GM23338 (cell line): ENCODE measurements at places on chromosomes 5 and 9. TPM values are rescaled to one million over a fixed set of nuclear protein-coding genes. Genes with fewer than 3 reads are reported as not detected.

- H3K4me1 ChIP-seq, result no peaks in the 10 kb centered on the region
- DNase-seq, result peak; percentile 11
- no peaks in the 10 kb centered on the region for H3K27me3 ChIP-seq
- no peaks in the 10 kb centered on the region; the same call in 1 of the 2 replicates for H3K36me3 ChIP-seq
- H3K27ac ChIP-seq, result no peak overlapping the region
Measured at GRCh38 chr5:73901043-73901442, 275.0 kb downstream of the ARHGEF28 start.

GRCh38 chr9:78351816-78352215 is 54.9 kb downstream of the PSAT1 start:
- H3K36me3 ChIP-seq, result no peaks in the 10 kb centered on the region
- DNase-seq, result no peak
- H3K4me3 ChIP-seq, result no peak overlapping the region

GRCh38 chr9:3498691-3499090 is 27.1 kb downstream of the RFX3 start:
- H3K27ac ChIP-seq, result no peak overlapping the region
- H3K36me3 ChIP-seq, result no peaks in the 10 kb centered on the region
- H3K4me1 ChIP-seq, result peaks cover 20% of the 10 kb centered on the region
- H3K27me3 ChIP-seq, result no peaks in the 10 kb centered on the region

Gene ANAPC2
- total RNA-seq, result 41.5 and 42.9 TPM in 2 replicates

DNA sequence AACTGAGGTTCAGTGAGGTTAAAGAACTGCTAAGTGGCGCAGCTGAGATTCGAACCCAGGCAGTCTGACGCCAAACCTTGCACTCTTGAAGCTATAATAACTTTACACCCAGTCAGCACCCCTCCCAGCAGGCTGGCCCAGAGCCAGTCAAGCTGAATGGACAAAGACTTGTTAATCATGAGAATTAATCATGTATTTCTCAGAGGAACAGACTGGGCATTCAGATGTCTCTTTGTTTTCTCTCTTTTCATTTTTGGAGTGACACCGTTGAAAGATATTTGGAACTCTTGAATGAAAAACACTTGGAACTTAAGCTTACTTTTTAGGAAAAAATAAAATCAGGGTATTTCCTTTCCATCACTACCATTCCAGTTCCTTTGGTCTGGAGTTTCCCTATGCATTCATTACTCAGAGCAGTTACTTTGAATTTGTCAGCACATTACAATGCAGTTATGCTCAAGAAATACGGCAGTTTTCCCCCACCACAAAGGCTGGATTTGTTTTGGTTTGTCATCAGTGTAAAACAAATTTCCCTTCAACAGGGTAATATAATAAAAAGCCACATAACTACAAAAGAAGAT is 22.6 kb upstream of the MAMDC2 start:
- no peak overlapping the region for H3K4me3 ChIP-seq
- H3K36me3 ChIP-seq, result no peaks in the 10 kb centered on the region

- H3K36me3 ChIP-seq, result no peaks in the 10 kb centered on the region
- peak overlapping the region; percentile 13; the same call in 1 of the 2 replicates for H3K27ac ChIP-seq
- H3K27me3 ChIP-seq, result no peaks in the 10 kb centered on the region
- no peak overlapping the region for H3K4me3 ChIP-seq
- DNase-seq, result no peak
- peaks cover 20% of the 10 kb centered on the region for H3K4me1 ChIP-seq
Measured at GRCh38 chr5:108637134-108637533, 110.6 kb upstream of the FER start.

Gene PDE6A
- not detected in 2 replicates for total RNA-seq

DNA sequence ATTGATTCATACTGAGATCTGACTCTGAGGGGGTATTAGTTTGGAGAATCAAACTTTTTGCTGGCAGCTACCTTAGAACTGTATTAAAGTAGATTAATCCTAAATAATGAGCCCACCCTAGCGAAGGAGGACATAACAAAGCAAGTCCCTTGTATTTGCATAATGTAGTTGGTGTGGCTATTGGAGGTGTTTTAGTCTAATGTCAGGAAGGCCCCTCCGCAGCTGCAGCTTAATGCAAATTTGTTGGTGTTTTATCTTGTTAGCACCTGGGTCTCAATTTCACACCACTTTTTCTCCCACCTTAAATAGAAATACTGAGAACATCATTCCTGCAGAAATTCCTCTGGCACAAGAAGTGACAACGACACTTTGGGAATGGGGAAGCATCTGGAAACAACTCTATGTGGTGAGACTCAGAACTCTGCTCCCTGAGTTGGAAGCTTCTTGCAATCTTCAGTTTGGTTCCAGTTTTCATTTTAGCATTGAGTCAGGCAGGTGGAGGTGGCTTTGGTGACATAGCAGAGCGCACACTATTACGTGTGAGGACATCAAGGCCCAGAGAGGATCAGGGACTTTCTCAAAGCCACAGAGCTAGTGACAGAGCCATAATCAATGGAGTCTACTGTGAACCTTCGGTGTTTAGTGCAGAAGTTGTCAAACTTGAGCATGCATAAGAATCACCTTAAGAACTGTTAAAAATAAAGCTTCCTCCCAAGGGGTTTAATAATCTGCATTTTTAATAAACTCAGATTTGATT is 33.9 kb downstream of the DOCK2 start:
- H3K27me3 ChIP-seq, result no peaks in the 10 kb centered on the region
- H3K4me3 ChIP-seq, result no peak overlapping the region
- DNase-seq, result no peak
- no peaks in the 10 kb centered on the region for H3K36me3 ChIP-seq

Gene TMC1
- total RNA-seq, result 0.54 and 1.2 TPM in 2 replicates

- H3K36me3 ChIP-seq, result no peaks in the 10 kb centered on the region
- peaks cover 11% of the 10 kb centered on the region for H3K4me1 ChIP-seq
- H3K27ac ChIP-seq, result no peak overlapping the region
- DNase-seq, result no peak
Measured at GRCh38 chr9:121194730-121195129, 6.9 kb downstream of the RAB14 start.

DNA sequence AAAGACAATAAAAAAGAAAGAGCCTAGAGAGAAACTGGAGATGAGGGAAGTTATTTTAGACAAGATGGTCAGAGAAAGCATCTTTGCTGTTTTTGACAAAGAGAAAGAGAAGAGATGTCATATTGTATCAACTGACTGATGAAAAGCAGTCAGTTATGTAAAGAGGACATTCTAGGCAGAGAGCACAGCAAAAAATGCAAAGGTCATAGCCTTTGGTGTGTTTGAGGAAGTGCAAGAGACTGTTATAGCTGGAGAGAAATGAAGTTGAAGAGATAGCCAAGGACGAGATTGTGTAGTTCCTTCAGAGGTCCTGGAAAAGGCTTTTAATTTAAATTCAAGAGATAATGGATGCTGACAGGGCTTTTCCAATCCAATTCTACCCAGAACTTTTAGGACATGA is 342.4 kb downstream of the RASEF start:
- H3K27me3 ChIP-seq, result no peaks in the 10 kb centered on the region
- no peak overlapping the region for H3K27ac ChIP-seq
- H3K36me3 ChIP-seq, result no peaks in the 10 kb centered on the region
- 0 out of 2 replicates have a peak, but pooled peaks cover 8% of the 10 kb centered on the region for H3K4me1 ChIP-seq
- H3K4me3 ChIP-seq, result no peak overlapping the region

Gene SPINK4
- total RNA-seq, result not detected in 2 replicates

GRCh38 chr5:36312953-36313672 is 11.4 kb upstream of the RANBP3L start:
- no peak for DNase-seq
- no peaks in the 10 kb centered on the region for H3K27me3 ChIP-seq
- no peak overlapping the region for H3K27ac ChIP-seq
- no peaks in the 10 kb centered on the region for H3K36me3 ChIP-seq

DNA sequence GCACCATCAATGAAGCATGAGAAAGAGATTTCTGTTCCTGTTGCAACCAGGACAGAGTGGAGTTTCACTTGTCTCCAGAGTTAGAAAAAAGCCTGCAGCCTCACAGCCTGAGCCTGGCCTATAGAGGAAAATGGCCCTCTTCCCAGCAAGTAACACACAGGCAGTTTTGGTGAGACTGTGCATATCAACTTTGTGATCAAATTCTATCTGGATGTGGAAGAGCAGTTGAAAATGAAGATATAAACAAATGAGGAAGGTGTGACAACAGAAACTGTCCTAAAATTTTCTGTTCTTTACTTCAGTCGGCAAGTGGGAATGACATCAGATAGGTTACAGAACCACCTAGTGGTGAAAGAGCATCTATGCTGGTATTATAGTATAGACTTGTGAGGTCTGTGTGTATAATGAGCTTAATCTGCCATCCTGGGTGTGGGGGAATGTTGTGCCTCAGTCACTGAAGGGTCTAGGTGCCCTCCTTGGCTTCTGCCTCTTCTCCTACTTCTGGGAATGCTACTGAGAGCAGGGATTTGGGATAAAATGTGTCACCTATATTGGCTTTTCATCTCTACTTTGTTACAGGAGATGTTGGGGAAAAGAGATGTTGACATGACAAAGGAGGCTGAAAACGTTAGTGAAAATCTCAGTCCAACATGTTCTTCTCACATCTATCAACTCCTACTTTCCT is 28.2 kb downstream of the YIPF5 start:
- no peaks in the 10 kb centered on the region for H3K36me3 ChIP-seq
- no peaks in the 10 kb centered on the region for H3K27me3 ChIP-seq
- DNase-seq, result peak; percentile 77

GRCh38 chr9:112754578-112754977 is 4.0 kb downstream of the SNX30 start:
- no peak overlapping the region for H3K27ac ChIP-seq
- H3K4me1 ChIP-seq, result peaks cover 8% of the 10 kb centered on the region
- peaks cover 9% of the 10 kb centered on the region for H3K27me3 ChIP-seq
- no peaks in the 10 kb centered on the region for H3K36me3 ChIP-seq
- no peak for DNase-seq

GRCh38 chr5:135568246-135568645 is 10.5 kb downstream of the CXCL14 start:
- H3K27ac ChIP-seq, result no peak overlapping the region
- 0 out of 2 replicates have a peak, but pooled peaks cover 8% of the 10 kb centered on the region for H3K27me3 ChIP-seq
- no peaks in the 10 kb centered on the region for H3K36me3 ChIP-seq

DNA sequence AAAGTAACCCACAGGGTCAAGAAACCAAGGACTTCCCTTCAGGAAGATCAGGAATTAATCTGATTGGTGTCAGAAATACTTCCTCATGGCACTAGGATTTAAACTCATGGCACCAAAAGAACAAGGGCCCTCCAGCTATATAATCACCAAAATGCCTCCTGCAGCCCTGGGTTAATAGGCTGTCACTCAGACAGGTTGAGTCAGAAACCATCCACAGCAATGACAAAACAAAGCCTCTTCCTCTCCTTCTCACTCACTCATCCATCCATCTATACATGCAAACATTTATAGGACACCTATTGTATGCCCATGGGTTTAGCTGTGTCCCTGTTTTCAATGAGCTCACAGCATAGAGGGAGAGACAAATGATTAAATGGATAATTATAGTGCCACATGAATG is 62.5 kb upstream of the SPOCK1 start:
- H3K27ac ChIP-seq, result no peak overlapping the region
- no peaks in the 10 kb centered on the region for H3K36me3 ChIP-seq
- DNase-seq, result no peak
- no peaks in the 10 kb centered on the region for H3K4me1 ChIP-seq
